Pulmonary artery endothelial cell (primary cell): ENCODE measurements at places on chromosomes 3 and 15. TPM values are rescaled to one million over a fixed set of nuclear protein-coding genes. Genes with fewer than 3 reads are reported as not detected.
A peak's percentile ranks its signal among the peaks of the same experiment; 100 is the strongest.

GRCh38 chr15:85625856-85626255 is 168.9 kb downstream of the KLHL25 start:
- no peak for DNase-seq

GRCh38 chr3:5428607-5429516 is 241.4 kb downstream of the EDEM1 start:
- no peak for DNase-seq

Gene GRIP2
- 0.04 TPM in 1 of 2 replicates, not detected in the other for total RNA-seq

GRCh38 chr3:122795674-122796195 is 866 bp downstream of the SLC49A4 start:
- no peak for DNase-seq

DNA sequence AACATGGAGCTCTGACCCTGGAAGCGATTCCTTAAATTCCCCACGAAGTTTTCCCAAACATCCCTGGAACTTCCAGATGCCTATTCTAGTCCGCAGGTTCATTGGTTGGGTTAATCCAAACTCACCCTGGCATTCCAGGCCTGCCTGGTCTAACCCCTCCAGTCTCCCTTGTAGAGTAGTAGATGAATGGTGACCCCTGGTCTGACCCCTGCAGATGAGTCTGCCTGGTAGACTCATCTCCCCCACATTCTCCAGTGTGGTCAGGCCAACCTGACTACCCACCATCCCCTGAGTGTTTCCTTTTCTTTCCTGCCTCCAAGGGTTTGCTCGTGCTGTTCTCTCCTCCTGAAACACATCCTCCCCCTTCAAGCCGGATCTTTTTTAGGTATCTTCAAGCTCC is 10.8 kb upstream of the HRH1 start:
- no peak for DNase-seq

- DNase-seq = no peak
Measured at GRCh38 chr3:133924041-133924440, 28.4 kb upstream of the RAB6B start.

- no peak for DNase-seq
Measured at GRCh38 chr3:85303156-85303555, 344.4 kb downstream of the CADM2 start.

DNA sequence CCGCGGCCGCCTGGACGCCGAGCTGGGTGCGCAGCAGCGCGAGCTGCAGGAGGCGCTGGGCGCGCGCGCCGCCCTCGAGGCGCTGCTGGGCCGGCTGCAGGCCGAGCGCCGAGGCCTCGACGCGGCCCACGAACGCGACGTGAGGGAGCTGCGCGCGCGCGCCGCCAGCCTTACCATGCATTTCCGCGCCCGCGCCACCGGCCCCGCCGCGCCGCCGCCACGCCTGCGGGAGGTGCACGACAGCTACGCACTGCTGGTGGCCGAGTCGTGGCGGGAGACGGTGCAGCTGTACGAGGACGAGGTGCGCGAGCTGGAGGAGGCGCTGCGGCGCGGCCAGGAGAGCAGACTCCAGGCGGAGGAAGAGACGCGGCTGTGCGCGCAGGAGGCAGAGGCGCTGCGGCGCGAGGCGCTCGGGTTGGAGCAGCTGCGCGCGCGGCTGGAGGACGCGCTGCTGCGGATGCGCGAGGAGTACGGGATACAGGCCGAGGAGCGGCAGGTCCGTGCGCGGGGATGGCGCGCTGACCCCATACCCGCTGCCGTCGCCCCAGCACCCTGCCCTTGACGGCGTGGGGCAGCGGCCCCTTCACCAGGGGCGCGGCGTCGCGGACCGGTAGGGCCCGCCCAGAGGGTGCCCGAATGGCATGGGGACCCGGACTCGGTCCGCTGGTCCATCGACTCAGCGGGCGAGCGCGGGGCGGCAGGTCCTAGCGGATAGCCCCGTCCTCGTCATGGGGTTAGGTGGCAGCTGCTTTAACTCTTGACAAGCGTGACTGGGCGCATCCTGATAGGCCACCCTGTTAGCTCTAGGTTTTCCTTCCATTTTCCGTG is 848 bp downstream of the SYNM start:
- no peak for DNase-seq

Gene CTXN2
- total RNA-seq = under 0.01 TPM in 1 of 2 replicates, not detected in the other

DNA sequence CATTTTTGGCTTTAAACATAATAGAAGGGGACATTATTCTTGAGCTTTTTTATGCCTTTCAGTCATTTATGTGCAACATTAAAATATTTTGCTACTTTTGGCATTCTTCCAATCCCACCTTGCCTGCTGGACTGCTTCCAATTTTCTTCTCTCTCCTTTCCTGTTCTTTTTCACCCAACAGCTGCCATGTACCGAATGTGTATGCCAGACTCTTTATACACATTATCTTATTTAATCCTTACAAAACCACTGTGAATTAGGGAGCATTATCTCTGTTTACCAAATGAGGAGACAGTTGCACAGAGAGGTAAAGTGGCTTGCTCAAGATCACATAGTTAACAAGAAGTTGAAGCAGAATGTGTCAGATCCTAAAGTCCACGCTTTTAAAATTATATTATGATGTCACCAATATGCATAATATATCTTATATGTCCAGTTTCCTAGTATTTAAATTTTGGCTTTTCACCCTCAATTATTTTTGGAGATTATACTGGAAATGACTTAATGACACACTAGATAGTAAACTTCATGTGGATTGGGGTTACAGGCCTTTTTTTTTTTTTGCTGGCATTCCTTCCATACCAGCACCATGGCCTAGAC is 231.5 kb downstream of the THRB start:
- DNase-seq = no peak

- no peak for DNase-seq
Measured at GRCh38 chr3:123036352-123037014, 8.9 kb upstream of the SEMA5B start.

- DNase-seq = no peak
Measured at GRCh38 chr15:58537033-58537432, 105.2 kb downstream of the LIPC start.

Gene CCDC33
- not detected in 2 replicates for total RNA-seq

DNA sequence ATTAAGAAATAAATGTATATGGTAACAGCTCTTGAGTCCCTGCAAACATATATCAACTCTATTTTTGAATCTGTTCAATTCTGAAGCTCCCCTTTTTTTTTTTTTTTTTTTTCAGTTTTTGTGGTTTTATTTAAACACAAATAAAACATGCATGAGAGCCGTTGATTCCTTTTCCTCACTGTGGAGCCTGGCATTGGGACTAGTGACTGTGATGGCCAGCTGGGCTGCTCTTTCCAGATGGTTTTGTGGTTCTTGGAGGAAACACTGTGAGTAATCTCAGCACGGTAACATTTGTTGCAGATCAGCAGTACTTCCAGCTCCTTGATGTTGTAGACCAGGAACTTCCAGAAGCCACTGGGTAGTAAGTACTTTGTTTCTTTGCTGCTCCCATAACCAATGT is 15.9 kb downstream of the EMC7 start:
- no peak for DNase-seq

GRCh38 chr3:119033393-119034255 is 1.0 kb downstream of the IGSF11 start:
- no peak for DNase-seq

Gene SEMA5B
- not detected in 2 replicates for total RNA-seq

GRCh38 chr15:39665629-39666250 is 84.9 kb downstream of the THBS1 start:
- no peak for DNase-seq

GRCh38 chr3:117485841-117486240 is 776.3 kb downstream of the TUSC7 start:
- DNase-seq = no peak

DNA sequence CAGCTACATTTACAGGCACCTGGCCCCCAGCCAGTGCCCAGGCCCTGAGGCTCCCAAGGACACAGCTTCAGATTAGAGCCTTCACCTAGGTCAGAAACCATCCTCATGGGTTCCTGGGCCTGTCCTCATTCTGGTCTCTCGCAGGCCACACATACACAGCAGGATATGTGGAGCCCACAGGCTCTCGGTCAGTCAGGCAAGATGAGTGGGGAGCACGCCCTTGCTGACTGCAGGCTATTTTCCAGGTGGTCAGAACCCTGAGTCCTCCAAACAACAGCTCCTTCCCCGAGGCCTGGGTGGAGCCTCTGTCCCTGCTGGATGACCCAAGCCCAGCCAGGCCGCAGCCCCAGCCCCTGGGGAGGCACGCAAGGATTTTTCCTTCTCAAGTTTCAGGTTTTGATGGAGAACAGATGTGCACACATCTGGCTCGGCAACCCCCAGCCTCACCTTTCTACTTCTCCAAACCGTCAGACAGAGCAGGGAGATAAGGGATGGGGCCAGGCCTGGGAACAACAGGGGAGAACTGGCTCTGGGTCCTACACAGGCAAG is 1.6 kb downstream of the STRA6 start:
- DNase-seq = no peak

- no peak for DNase-seq
Measured at GRCh38 chr3:36906504-36907149, 38.2 kb downstream of the TRANK1 start.

DNA sequence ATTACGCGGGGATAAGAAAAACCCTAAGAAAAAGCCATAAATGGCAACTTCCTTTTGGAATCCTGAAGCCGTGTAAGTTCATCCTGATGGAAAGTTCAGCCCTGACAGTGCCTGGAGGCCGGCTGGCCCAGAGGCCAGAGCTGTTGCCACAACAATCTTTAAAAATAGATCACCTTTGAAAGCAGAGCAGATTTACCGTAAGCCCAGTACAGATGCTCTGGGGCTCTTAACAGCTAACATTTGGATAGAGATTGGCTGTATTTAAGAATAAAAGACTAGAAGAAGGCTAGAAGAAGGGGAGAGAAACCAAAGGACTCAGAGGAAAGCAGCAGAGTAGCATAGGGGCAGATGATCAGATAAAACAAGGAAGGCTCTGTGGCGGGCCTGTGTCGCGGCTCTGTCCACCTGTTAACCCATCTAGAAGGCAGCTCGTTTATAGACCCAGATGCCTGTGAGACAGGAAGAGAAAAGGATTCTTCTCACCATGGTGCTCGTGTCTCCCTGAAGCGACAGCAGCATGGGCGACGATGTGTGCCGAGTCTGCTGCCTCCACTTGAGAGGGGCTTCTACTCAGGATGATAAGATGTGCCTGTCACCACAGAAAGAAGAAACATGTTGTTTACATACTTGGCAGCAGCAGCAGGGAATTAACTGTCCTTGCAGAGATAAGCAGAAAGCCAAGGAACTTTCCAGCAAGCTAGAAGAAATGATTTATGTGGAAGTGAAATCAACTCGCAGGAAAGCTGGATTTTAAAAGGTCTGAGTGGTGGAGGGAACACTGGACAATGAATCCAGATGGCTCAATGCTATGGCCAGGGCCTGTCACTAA is 69.9 kb downstream of the SYNM start:
- DNase-seq = no peak

Gene STRA6
- total RNA-seq = not detected in 2 replicates

GRCh38 chr3:12939137-12939536 is 97.8 kb upstream of the RPL32 start:
- no peak for DNase-seq

DNA sequence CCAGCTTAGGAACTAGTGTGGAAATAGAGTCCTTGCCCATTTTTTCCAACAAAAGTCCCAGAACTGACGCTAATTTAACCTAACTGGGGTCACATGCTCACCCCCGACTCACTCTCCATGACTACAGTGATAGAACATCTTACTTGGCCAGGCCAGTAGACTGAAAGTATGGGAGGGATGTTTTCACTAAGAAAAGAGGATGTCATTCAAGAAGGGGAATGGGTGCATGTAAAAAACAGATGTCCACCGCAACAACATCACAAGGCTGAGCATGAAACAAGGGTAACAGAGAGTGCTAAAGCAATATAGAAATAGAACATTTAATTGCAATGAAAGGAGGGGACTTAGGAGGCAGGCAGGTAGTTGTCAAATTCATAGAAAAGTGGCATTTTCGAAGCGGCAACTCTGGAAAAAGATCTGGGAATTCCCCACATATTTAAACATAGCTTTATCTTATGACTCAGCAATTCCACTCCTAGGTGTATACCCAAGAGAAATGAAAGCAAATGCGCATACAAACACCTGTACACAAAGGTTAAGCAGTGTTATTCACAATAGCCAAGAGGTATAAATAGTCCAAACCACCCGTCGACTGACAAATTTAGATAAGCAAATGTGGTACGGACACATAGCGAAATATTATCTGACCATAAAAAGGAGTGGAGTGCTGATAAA is 41.1 kb upstream of the UBE2E2 start:
- DNase-seq = no peak

GRCh38 chr15:83764201-83764838 is 110.4 kb downstream of the ADAMTSL3 start:
- no peak for DNase-seq

- DNase-seq = peak; percentile 20
Measured at GRCh38 chr3:42148982-42149432, 57.9 kb downstream of the TRAK1 start.

GRCh38 chr15:93231994-93232393 is 143.0 kb upstream of the RGMA start:
- DNase-seq = no peak

DNA sequence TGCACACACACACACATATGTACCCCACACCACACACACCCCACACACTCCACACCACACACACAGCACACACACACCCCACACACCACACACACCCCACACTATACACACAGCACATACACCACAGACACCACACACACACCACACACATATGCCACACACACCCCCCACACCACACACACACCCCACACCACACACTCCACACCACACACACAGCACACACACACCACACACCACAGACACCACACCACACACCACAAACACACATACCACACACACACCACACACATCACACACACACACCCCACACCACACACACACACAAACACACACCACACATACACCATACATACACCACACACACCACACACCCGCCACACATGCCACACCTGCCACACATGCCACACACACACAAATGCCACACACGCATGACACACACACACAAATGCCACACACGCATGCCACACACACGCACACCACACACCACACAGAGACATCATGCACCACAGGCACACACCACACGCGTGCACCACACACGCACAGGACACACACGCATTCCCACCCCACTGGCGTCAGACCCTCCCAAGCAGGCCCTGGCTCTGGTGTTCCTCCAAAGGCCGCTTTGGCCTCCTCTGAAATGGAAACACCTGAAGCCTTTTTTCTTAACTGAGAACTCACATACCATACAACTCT is 15.7 kb downstream of the CHST13 start:
- DNase-seq = no peak

DNA sequence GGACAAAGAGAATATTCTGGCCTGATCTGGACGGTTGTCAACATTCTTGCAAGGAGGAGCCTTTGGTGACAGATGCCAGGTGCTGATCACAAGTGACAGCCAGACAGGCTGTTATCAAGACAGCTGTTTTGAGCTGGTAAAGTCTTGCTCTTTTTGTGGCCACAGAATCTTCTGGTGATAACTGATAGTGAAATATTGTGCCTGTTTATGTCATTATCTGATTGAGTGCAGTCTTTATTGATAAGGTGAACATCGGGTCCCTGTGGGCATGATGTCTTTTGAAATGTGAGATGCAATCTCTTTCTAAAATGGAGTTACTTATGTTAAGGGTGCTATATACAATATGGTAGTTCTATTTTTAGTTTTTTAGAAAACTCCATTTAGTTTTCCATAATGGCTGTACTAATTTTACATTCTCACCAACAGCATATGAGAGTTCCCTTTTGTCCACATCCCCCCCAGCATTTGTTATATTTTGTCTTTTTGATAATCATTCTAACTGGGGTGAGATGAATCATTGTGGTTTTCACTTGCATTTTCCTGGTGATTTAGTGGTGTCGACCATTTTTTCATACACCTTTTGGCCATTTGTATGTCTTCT is 10.7 kb downstream of the CEP63 start:
- no peak for DNase-seq
